ENCODE measurements at places on chromosomes 2 and 18.

- DNase-seq: no peak
Measured at GRCh38 chr2:65880436-65880835, 448.0 kb upstream of the SPRED2 start.

DNA sequence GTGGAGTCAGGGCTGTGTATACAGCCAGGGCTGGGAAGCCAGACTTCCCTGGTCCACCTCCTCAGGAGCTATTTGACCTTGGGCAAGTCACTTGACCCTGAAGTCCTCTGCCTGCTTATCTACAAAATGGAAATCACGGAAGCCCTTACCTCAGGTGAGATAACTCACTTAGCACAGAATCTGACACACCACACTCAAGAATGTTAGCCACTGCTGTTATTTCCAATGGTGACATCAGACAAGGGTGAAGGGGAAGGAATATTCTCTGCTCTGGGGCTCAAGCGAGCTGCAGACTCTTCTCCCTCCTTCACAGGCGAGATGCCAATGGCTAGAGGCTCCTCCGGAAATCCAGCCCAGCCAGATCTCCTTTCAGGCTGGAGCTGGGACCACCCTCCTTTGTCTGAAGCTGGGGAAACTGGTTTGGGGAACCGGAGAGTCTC lies 189.6 kb downstream of the HAUS1 start:
- no peak for DNase-seq

DNA sequence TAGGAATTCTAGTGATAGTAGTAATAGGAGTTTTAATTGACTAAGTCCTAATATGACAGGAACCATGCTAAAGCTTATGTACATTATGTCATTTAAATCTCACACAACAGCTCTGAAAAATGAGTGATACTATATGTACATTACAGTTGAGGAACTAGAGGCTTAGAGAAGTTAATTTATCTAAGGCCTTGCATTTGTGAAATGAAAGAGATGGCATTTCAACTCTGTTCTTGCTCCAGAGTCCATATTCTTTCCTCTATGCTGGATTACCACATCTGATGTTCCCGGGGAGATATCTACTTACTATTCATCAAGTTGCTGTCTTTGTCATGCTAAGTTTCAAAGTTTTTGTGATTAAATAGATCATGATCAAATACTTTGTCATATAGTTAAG lies 5.7 kb downstream of the AGPS start:
- DNase-seq: no peak

GRCh38 chr2:173106959-173107628 lies 31.4 kb downstream of the MAP3K20 start:
- DNase-seq: no peak

DNA sequence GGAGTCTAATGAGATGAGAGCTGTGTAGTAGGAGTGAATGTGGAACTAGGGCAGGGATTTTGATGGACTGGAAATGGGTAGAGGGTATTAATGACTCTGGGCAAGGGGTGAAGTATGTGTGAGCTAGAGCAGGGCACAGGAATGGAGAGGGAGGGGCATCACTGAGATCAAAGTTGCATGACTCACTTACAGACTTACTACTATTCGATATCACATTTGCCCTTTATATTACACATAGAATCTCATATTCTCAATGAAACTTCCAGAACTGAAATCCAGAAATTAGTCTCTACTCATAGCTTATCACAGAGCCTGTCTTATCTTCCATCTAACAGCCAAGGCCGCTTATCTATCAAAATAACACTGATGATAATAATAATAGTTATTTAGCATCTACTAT lies 20.0 kb upstream of the ITGB6 start:
- DNase-seq: no peak

GRCh38 chr2:163565192-163565591 lies 170.6 kb downstream of the FIGN start:
- no peak for DNase-seq

- DNase-seq: no peak
Measured at GRCh38 chr2:119691189-119691588, 12.2 kb downstream of the TMEM177 start.

GRCh38 chr2:192159736-192160135 lies 35.0 kb downstream of the TMEFF2 start:
- no peak for DNase-seq

GRCh38 chr2:178943745-178944144 lies 106.2 kb downstream of the CCDC141 start:
- DNase-seq: no peak

DNA sequence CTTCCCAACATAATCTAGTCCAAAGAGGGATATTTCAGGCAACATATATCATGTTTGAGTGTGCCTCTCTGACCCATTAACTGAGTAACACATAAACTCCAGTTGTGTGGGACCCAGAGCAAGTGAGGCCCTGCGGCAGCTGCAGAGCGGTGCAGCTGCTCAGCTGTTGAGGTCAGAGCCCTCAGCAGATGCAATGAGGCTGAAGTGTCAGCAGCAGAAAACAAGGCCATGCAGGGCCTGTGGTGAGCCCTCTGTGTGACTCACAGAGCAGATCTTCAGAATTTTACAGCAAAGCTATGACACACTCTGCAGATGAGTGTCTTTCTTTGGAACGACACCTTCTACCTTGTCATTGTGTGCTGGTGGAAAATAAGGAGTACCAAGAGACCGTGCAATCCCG lies 168.5 kb downstream of the CBLN2 start:
- DNase-seq: no peak

- DNase-seq: no peak
Measured at GRCh38 chr2:214902286-214902685, 92.8 kb upstream of the BARD1 start.

DNA sequence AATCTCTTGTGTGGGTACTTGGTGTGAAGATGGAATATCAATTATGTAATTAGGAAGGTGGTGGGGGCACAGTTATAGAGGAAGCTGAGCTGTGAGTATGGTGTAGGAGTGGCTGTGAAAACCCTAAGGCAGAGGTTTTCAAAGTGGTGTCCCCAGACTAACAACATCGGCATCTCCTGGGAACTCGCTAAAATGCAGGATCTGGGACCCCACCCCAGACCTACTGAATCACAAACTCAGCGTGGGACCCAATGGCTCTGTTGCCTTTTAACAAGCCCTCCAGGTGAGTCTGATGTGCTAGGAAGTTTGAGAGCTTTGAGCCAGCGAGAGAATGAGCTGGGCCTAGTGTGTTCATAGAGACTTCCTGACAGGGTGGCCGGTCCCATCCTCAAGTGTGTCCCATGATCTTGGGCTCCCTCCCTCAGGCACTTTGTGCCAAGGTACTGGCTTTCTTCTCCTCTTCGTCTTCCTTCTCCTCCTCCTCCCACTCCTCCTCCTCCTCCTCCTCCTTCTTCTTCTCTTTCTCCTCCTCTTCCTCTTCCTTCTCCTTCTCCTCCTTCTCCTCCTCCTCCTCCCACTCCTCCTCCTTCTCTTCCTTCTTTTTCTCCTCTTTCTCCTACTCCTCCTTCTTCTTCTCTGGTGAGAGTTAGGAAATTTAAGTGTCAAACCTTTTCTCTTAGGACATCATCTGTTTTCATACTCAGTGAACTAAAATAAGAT lies 86.6 kb downstream of the PDK1 start:
- no peak for DNase-seq

- no peak for DNase-seq
Measured at GRCh38 chr2:190693533-190694232, 44.8 kb downstream of the NAB1 start.

DNA sequence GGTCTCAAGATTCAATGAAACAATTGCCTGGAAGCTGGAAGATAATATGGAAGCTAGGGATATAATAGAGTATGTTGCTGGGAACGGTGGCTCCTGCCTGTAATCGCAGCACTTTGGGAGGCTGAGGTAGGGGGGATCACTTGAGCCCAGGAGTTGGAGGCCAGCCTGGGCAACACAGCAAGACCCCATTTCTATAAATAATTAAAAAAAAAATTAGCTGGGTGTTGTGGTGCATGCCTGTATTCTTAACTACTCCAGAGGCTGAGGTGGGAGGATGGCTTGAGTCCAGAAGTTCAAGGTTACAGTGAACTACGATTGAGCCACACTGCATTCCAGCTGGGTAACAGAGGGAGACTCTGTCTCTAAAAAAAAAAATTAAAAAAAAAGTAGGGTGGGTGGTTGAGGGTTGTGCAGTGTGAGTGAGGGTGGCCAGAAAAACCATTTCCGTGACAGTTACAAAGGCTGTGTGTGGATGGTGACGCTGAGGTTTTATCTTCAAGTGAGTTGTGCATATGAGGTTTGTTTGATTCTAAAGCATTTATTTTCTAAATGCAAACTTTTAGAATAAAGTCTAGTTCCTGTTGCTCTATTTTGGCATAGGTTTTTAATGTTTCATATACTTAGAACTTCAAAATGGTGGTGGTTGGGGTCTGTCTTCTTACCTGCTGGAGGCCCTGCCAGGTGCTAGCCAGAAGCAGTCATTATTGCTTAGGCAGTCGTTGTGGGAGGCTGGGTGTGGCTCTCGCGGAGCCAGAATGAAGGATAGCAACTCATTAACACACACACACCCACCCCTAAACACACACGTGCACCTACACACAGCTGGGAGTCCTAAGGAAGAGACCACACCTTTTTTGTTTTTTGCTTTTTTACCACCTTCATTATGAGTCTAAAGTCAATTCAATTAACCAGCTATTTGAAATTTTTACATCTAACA lies 4.7 kb upstream of the IL1R2 start:
- DNase-seq: no peak

DNA sequence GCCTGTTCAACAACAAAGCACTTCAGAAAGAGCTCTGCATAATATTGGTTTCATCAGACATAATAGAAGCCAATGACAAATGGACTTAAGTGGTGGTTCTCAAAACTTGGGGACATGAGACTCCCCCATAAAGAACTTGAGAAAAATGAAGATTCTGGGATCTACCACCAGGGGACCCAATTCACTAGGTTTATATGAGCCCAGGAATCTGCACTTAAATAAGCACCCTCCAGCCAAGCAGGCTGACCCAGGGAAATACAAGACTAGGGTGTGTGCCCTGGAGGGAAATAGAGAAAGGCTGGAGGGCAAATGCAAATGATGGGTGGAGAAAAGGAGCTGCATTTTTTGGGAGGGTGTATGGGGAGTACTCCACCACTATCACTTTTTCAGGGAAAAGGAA lies 52.5 kb downstream of the SATB2 start:
- no peak for DNase-seq

GRCh38 chr2:237590272-237591140 lies at the start of gene RAB17:
RAB17 (minus strand) TSS chr2:237590734; CDS start chr2:237586154, 4,580 bp downstream.
- DNase-seq: no peak

DNA sequence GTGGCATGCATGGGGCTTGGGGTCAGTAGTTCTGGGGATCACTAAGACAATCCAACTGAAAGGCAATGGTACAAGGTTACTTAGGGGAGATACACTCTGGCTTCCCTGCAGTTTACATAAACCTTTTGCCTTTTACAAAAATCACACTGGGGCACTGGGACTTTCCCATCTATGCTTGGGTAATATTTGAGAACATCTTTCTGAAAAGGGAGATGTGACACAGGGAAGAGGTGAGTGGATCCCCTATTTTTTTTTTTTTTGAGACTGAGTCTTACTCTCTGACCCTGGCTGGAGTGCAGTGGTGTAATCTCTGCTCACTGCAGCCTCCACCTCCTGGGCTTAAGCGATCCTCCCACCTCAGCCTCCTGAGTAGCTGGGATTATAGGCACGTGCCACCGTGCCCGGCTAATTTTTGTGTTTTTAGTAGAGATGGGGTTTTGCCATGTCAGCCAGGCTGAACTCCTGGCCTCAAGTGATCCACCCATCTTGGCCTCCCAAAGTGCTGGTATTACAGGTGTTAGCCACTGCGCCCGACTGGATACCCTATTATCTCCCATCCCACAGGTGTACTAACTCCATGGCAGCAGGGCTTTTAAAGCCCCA lies 82.8 kb upstream of the DNMT3A start:
- no peak for DNase-seq

GRCh38 chr18:50674307-50674980 lies 114.6 kb downstream of the MAPK4 start:
- no peak for DNase-seq

DNA sequence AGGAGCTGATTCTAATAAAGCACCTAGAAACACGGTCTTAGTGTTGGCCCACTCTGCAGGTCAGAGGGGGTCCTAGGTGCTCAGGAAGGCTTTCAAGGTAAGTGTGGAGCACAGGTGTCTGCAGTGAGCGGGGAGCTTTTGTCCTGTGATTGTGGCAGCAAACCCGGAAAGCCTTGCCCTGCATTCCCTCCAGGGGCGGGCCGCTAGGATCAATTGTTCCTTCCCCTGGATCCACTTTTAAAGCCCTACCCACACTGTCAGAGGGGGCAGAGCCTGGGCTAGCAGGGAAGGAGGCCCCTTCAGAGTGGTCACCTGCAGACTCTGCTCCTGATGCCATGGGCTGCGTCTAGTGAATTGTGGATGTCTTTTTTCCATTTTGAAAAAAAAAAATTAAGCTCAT lies 176.0 kb downstream of the CTIF start:
- no peak for DNase-seq

DNA sequence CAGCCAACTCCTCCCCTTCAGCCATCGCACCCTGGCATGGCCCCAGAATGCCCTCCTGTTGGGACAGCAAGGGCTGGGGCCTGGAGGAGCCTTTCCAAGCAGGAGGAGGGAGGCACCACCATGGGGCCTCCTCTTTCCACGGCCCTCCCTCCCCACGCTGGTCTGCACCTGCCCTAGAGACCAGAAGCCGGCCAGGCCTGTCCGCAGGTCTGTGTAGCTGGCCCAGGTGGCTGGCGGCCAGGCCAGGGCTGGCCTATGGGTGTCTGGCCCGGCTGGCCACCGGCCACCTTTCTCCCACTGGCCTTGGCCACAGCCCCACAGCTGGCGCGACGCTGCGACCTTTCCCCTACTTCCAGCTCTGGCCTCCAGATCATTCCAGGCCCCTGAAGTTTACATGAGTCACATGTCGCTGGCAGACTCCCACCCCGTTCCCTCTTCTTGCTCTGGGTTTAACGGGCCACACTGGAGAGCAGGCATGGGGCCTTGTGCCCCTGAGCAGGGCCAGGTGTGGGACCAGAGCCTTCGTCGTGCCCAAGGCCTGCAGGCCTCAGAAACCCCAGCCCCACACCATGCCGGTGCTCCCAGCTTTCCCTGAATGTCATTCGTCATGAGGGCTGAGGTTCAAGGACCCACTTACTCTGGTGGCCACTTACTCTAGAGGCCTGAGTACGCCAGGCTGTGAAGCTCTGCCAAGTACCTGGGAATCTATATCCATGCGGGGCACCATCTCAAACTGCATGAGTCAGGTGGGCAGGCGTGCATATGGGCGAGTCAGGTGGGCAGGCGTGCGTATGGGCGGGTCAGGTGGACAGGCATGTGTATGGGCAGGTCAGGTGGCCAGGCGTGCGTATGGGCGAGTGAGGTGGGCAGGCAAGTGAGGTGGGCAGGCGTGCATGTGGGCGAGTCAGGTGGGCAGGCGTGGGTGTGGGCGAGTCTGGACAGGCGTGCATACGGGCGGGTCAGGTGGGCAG lies 33.3 kb upstream of the KLF11 start:
- DNase-seq: no peak

GRCh38 chr2:236273126-236273525 lies 8.9 kb upstream of the ASB18 start:
- DNase-seq: no peak

- DNase-seq: no peak
Measured at GRCh38 chr18:410047-410455, 90.5 kb downstream of the COLEC12 start.

DNA sequence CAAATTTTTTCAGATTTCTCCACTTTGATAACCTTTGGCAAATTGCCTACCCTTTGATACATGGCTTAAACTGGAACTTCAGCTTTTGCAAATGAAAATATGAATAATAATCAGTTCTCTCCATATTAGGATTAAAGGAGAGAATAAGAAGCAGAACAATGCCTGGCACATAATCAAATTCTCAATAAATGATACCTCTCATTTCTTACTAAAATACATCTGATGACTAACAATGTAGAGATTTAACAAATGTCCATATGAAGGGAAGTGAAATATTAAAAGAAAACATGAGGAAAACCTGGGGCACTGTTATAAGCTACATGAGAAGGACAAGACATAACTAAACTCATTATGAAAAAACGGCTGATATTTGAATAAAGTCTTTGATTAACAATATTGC lies 1103.6 kb downstream of the LRP1B start:
- DNase-seq: no peak

All from endothelial cell (in vitro differentiated cells).